ENCODE measurements at places on chromosomes 5 and 9. TPM values are rescaled to one million over a fixed set of nuclear protein-coding genes. Genes with fewer than 3 reads are reported as not detected.

The PCDHA10 gene
- 0.07 TPM for total RNA-seq

The NXNL2 gene
- not detected for total RNA-seq

The PFN3 gene
- not detected for total RNA-seq

The PTGES gene
- not detected for total RNA-seq

The PCDHGB4 gene
- 9.3 TPM for total RNA-seq

The C9 gene
- total RNA-seq: 0.25 TPM

The CCL27 gene
- 0.14 TPM for total RNA-seq

The DOCK2 gene
- 0.20 TPM for total RNA-seq

The ZFP37 gene
- total RNA-seq: 2.3 TPM

The PPP3R2 gene
- total RNA-seq: not detected
